ENCODE measurements at places on chromosomes 2 and 18.
A peak's percentile ranks its signal among the peaks of the same experiment; 100 is the strongest.

- no peak for DNase-seq
Observed at GRCh38 chr2:173493874-173494273, 139.2 kb downstream of the CDCA7 start.

DNA sequence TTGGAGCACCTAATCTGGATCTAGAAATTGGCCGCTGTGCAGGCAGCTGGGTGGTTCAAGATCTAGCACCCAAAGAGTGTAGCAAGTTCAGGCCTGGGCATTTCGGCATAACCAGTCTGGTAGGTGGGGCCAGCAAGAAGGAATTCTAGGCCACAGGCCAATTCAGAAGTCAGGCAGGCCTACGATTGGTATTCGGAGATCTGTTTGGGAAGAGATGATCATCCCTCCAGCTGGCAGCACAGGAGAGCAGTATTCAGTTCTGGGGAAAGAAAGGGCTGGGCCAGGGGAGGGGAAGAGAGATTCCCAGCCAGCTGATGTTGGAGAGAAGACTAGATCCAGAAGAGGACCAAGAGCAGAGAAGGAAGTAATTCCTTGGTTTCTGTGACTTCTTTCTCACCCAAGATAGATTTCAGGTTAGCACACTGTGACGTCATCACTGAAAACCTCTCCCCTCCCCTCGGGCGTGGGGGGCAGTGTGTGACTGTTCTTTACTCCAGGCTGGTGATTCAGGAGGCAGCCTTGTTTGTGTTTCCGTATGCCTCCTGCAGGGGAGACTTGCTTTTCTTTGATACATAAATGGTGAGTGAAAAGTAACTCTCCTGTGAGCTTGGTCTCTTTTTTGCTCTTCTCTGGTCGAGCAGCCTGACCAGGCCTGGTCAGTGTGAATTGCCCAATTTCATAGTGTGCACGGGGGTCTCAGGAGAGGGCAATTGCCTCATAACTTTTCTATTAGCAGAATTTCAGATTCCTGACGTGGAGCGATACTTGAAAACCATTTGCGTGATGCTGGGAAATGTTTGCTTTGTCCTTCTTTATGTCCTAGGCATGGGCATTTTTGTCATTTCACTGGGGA, 61.1 kb downstream of the MEIS1 start:
- DNase-seq = peak; percentile 88

GRCh38 chr2:219541611-219542180, 1.9 kb downstream of the CHPF start:
- peak; percentile 90 for DNase-seq

DNA sequence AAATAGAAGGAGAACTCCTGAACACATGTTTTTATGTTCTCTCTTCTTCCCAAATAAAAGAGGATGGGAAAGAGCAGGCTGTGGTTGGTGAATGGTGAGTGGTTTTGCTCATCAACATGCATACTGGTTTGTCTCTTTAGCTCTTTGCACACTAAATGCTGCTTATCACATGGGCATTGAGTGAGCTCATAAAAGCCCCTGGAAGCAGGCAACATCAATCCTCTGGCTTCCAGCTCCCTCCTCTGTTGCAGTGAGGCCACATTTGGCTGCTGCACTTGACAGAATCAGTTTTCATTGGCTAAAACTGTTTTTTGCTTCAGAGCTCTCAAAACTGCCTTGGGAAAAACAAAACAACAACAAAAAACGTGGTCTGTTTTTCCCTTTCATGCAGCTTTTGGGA, 1308.2 kb upstream of the NRXN1 start:
- DNase-seq = no peak

- DNase-seq = no peak
Observed at GRCh38 chr2:134170294-134170693, 83.6 kb upstream of the MGAT5 start.

All from kidney tubule cell (primary cell).